ENCODE measurements at places on chromosomes 2 and 18.
A peak's percentile ranks its signal among the peaks of the same experiment; 100 is the strongest.

DNA sequence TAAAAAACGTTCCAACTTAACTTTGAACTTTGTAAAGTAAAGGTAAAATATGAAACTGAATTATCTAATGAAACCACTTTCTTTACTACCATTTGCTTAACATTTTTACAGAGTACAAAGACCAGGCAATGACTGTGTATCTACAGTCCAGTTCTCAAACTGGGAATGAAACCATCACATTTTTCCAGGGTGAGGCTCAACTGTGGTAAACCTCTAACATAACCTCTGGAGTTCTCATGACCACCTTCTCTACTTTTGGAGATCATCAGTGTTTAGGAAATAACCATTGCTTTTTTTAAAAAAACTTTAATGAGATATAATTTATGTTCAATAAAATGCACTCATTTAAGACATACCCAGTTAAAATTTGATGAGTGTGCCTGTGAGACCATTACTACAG lies 223.5 kb downstream of the RNF152 start:
- DNase-seq: no peak

DNA sequence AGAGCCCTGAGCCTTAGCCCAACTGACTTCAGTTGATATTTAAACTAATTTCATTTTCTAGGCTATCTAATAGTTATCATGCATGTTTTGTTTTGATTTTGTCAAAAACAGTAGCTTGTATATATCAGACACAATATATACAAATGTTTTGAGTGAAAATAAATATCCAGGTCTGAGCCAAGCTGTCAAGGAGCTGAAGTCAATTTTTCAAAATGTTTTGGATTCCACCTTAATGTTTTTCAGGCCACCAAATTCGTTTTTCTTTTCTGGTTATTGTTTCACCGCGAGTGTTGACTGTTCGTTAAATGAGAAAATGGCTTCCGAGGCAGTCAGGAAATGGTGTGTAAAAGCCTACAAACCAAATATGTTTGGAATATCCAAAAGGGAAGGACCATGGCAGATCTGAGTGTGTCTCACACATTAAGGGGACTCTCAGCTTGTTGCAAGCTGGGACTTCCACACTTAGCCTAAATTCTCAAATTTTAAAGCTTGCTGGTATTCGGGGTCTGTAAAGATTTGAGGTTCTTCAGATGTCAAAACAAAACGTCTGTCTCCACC lies 2.8 kb downstream of the HOXD12 start:
- DNase-seq: no peak

- DNase-seq: no peak
Observed at GRCh38 chr18:36205166-36205565, 17.9 kb downstream of the MOCOS start.

- no peak for DNase-seq
Observed at GRCh38 chr2:1731447-1731962, 12.8 kb downstream of the PXDN start.

- DNase-seq: no peak
Observed at GRCh38 chr2:8086357-8086756, 595.5 kb upstream of the ID2 start.

- DNase-seq: no peak
Observed at GRCh38 chr2:202577250-202578183, 57.3 kb upstream of the FAM117B start.

GRCh38 chr2:230849633-230850357 lies 14.9 kb upstream of the ITM2C start:
- DNase-seq: peak; percentile 60

- DNase-seq: no peak
Observed at GRCh38 chr18:38241736-38242135, 676.1 kb upstream of the CELF4 start.

GRCh38 chr18:79186649-79187048 lies 117.5 kb downstream of the ATP9B start:
- no peak for DNase-seq

DNA sequence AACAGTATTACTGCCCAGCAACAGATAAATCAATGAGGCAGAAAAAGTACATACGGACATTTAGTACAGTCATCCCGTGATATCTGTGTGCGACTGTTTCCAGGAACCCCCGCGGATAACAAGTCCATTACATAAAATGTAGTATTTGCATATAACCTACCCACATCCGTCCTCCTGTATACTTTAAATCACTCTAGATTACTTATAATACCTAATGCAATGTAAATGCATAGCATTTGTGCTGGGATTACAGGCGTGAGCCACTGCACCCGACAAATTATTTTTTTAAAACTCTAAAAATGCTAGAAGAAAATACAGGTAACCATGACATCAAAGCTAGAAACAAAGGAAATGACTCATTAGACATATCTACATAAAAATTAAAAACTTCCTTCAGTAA lies 91.6 kb downstream of the FAM161A start:
- DNase-seq: peak; percentile 83

DNA sequence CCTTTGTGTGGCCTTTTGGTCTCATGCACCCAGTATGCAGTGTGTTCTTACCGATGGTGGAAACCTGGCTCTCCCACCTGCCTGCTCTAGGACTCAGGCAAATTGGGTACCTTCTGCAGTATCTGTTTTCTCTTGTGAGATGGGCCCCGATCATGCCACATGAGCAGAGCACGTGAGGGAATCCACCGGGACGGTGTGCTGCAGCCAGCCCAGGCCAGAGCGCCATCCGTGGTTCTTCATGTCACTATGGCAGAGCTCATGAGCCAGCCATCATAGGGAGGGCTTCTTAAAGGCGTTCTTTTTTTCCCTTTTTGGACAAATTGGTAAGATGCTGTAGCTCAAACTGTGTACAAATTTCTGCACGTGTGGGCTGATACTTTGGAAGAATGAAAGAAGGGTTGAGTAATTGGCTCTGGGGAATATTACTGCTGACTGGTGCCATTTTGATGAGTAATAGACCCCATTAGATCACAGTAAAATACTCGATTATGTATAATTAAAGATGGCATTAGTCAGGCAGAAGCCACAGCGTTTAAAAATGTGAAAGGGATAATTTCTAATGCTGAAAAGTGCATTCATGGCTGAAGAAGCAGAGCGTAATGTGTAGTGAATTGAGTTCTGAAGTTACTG lies 19.2 kb downstream of the SH3RF3 start:
- no peak for DNase-seq

- no peak for DNase-seq
Observed at GRCh38 chr2:207465894-207466293, 63.9 kb upstream of the CREB1 start.

- no peak for DNase-seq
Observed at GRCh38 chr2:182330451-182331305, 96.2 kb downstream of the PDE1A start.

GRCh38 chr2:150566289-150566688 lies 78.8 kb upstream of the RND3 start:
- no peak for DNase-seq

- DNase-seq: no peak
Observed at GRCh38 chr2:43159797-43160196, 66.6 kb downstream of the ZFP36L2 start.

DNA sequence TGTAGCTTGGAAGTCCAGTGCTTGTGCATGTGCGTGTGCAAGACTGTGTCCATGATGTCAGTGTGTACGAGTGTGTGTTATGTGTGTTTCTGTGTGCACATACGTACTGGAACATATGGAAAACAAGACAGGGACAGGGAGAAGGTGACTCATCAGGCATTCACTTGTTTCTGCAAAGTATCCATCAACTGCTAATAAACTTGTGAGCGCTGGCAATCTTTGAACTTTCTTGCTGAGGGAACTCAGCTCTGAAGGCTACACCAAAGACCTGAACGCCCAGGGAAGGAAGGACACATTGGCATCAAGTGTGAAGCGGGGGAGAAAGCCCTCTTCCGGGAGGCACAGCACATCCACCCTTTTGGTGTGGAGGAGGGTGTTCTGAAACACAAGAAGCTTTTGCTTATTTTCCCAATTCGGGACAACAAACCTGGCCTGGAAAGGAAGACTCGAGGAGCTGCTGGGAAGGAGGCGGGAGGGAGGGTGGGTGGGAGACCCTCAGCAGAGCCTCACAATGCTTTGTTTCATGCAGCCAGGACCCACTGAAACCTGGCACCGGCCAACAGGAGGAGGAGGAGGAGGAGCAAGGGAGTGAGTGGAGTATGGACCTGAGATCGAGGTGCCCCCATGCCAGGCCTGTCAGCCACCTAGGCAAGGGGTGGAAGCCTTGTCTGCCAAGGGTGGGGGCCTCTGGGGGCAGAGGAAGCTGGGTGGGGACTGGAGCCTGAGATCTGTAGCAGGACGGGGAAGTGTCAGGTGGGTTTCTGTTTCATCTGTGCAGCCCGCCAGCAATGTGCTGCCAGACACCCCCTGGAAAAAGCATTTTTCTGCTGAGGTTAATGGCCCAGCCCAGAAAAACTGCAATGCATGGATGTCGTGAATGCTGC lies 26.8 kb downstream of the SMAD7 start:
- peak; percentile 41 for DNase-seq

DNA sequence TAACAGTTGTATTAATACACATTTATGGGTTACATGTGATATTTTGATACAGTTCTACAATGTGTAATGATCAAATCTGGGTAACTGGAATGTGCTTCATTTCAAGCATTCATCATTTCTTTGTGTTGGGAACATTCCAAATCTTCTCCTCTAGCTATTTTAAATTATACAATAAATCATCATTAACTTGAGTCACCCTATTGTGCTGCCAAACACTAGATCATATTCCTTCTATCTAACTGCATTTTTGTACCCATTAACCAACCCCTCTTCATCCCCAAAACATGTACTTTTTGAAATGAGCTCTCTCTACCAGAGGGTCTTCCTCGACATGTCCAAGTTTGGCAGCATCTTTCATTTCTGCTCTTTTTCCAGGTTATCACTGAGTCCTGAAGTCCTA lies 81.1 kb upstream of the TTC39C start:
- no peak for DNase-seq

GRCh38 chr2:220833446-220833845 lies 738.7 kb downstream of the EPHA4 start:
- no peak for DNase-seq

DNA sequence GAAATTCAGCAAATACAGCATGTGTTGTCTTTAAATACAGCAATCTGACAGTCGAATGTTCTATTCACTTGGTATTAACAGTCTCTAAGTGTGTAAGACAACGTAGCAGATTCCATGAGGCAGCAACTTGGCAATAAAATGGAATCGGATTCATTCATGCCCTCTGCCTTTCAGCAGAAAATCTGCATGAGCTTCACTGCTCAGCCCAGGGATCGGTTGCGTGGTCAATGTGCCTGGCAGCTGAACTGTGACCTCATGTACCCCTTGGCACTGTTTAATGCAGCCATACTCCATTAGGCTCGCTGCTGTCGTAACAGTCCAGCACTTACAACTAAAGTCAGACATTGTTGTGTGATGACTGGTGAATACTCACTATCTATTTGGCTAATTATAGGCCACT lies 17.7 kb upstream of the RGPD4 start:
- DNase-seq: no peak

- DNase-seq: no peak
Observed at GRCh38 chr2:235024931-235025773, 73.3 kb downstream of the SH3BP4 start.

DNA sequence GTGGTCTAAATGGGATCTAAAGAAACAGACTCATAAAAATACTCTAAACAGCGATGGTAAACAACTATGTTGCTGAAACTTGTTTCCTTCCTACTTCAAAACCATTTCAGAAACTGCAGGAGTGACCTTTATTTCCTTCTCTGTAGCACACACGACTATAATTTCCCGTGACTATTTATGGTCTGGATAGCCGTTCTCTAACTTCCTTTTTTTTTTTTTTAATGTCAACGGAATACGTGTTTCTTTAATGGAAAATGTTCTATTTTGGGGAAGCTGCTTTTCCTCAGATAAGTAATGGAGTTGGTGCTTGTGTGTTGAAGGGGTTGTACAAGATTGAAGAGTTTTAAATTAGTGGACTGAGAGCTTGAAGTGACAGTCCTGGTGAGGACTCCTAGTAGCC lies 224.1 kb downstream of the PHLPP1 start:
- no peak for DNase-seq

GRCh38 chr2:29035016-29035745 lies 39.1 kb downstream of the PCARE start:
- no peak for DNase-seq

DNA sequence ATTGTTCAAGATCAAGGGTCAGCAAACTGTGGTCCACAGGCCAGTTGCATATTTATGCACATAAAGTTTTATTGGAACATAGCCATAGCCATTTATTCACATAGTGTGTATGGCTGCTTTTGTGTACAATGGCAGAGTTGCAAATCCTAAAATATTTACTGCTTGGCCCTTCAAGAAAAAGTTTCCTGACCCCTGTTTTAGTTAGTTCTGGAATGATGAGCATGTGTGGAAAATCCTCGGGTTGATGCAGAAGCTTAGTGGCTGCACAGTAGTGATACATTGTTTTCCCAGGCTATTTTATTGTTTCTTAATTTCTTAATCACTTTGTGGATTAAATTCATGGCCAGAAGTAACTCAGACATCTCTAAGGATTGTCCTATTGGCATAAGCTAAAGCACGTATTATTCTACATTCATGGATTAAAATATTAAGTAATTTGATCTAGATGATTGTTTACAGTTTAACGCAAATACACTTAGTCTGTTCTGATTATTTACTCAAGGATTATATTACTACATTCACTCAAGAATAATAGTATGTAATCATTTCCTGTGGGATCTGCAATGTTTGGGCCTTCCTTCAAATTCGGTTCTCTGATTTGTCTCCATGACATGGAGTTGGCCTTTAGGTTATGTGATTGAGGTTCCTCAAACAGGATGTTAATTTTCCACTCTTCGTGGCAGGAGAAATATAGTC lies 165.5 kb downstream of the TMEM247 start:
- DNase-seq: no peak

GRCh38 chr2:96145036-96145847 lies at the start of gene DUSP2:
Gene DUSP2 (minus strand): TSS chr2:96145440. CDS start chr2:96145354, 86 bp downstream.
- peak; percentile 82 for DNase-seq

- peak; percentile 29 for DNase-seq
Observed at GRCh38 chr2:111702119-111702803, 181.7 kb downstream of the ANAPC1 start.

Measured in T-helper 2 cell (primary cell).